ENCODE measurements at places on chromosomes 2 and 18.

GRCh38 chr2:85327160-85327821, 498 bp downstream of the TGOLN2 start:
- DNase-seq = no peak

- DNase-seq = no peak
Measured at GRCh38 chr2:225156853-225157451, 114.7 kb upstream of the DOCK10 start.

DNA sequence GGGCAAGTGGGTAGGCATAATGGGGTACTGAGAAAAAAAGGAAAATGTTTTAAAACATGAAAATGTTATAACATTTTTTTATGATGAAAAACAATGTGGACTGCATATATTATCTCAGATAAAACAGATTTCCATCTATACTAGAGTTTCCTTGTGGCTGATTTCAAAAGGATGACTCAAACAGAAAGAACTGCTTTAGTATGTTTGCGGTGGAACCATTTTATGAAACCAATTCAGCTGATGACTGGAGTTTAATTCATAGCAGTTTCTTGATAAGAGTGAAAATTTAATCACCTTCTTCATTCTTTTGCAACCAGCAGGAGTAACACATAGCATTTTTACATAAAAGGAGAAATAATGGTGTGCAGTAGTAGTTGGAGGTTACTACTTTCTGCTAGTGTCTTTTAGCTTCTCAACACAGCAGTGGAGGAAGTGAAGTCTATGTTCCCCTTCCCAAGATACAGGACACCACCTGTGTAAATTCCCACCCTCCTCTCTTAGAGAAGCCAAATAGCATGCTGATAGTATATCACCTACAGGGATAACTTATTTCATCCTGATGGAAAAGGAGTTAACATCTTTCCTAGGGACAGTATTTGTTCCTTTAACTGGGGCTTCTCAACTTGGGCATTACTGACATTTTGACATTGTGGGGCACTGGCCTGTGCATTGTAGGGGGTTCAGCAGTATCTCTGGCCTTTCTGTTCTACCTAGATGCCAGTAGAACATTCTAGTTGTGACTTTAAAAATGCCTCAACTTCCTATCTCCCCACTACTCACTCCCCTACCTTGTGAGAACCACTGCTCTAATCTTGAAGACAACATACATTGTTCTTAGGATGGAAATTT, 29.9 kb downstream of the PELI1 start:
- DNase-seq = peak; percentile 23

DNA sequence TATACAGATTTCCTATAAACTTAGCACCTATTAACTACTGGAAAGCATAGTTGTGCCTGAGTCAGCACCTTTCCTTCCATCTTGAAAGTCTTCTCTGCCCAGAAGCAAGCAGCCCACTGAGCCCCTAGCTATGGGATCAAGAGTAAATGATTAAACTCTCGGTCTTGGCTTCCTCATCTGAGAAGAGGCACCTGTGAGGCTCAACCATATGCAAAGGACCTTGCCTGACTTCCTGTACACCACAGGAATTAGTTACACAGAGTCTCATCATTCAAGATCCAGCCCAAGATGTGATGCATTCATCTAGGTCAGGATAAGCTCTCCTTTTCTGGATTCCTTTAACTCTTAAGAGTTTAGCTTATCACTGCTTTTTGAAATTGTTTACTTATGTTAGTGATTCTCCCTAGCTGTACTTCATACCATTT, 96.0 kb downstream of the CDH2 start:
- no peak for DNase-seq

- no peak for DNase-seq
Measured at GRCh38 chr18:13126966-13127598, 91.5 kb upstream of the LDLRAD4 start.

DNA sequence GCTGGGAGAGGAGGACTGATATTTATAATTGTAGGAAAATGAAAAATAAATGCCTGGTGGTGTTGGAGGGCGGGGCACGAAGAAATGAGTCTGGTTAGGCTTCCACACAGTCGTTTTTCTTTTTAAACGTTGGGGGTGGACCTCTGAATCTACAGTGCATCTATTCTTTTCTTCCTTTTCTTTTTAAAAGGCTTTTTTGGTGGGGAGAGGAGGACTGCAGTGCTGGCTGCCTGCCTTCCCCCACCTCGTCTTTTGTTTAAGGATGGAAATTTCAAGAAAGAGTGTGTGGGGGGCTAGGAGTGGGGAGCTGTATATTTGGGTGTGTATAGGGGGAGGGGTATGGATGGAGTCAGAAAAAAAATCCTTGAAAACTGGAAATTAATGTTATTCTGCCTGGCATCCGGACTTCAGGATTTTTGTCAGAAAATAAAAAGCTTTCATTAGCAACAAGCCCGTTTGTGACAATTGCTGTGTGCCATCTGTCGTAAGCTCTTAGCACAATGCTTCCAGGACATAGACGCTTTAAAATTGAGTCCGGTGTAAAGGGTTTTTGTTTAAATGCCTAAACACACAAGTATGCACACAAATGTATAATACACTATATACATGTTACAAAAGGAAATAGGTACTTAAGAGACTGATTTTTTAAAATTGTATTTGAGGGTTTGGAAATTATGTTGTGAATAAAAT, 1.1 kb downstream of the MAP2 start:
- no peak for DNase-seq

GRCh38 chr18:10497206-10497749, 28.5 kb upstream of the NAPG start:
- DNase-seq = no peak

GRCh38 chr2:190535121-190535439, 558 bp upstream of the NEMP2 start:
- DNase-seq = no peak

GRCh38 chr2:99181624-99182000, 628 bp downstream of the MRPL30 start:
- DNase-seq = no peak

GRCh38 chr2:206635015-206635414, 7.3 kb upstream of the FAM237A start:
- DNase-seq = no peak

GRCh38 chr2:160934263-160934662, 226.0 kb upstream of the TANK start:
- DNase-seq = no peak

DNA sequence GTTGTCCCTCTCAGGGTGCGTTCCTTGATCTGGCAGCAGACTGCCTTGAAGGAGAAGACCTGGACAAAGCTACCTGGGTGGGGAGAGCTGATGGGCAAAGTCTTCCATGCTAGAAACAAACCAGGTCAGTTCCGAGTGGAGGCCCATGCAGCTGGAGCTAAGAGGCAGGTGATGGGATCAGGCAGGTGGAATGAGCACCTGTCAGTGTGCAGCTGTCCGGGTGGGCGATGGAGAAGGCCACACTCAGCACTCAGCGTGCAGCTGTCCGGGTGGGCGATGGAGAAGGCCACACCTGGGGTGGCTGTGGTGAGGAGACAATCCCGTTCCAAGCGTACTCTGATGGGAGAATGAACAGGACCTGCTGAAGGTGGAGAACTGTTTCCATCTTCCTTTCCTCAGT, 237.3 kb upstream of the MYT1L start:
- no peak for DNase-seq

- no peak for DNase-seq
Measured at GRCh38 chr2:172431993-172432392, 4.6 kb downstream of the ITGA6 start.

GRCh38 chr18:9366126-9366714, 31.6 kb downstream of the TWSG1 start:
- peak; percentile 40 for DNase-seq

GRCh38 chr2:287911-288757, at the start of gene ALKAL2:
Gene ALKAL2 (minus strand): TSS chr2:288091. CDS start chr2:287835, 256 bp downstream.
- no peak for DNase-seq

GRCh38 chr2:32946314-32947075, at the start of gene LTBP1:
Gene LTBP1 (plus strand): TSS chr2:32946953. CDS start chr2:32947325, 372 bp downstream.
- DNase-seq = peak; percentile 36

- DNase-seq = peak; percentile 58
Measured at GRCh38 chr2:176140513-176141317, 10.6 kb upstream of the HOXD4 start.

DNA sequence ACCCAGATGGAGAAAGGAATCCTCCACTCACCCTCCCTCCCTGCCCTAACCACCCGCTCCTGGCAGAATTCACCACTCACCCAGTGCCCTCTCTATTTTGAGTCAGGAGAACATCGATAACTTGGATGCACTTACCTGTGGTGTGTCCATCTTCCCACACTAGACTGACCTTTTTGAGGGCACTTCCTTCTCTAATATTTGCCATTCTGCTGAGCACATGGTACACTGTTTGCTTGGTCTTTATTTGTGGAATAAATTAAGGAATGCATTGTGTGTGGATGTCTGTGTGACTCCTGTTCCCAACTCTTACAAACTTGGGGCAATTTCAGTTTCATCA, 133.7 kb downstream of the ACKR3 start:
- DNase-seq = no peak

DNA sequence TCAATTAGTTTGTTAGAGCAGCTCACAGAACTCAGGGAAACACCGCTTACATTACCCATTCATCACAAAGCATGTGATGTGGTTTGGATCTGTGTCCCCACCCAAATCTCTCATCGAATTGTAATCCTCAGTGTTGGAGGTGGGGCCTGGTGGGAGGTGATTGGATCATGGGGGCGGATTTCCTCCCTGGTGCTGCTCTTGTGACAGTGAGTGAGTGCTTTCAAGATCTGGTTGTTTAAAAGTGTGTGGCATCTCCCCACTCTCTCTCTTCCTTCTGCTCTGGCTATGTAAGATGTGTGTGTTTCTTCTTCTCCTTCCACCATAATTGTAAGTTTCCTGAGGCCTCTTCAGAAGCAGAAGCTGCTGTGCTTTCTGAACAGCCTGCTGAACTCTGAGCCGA, 63.5 kb upstream of the AGPS start:
- DNase-seq = no peak

- no peak for DNase-seq
Measured at GRCh38 chr2:216275890-216276289, 96.4 kb downstream of the MARCHF4 start.

DNA sequence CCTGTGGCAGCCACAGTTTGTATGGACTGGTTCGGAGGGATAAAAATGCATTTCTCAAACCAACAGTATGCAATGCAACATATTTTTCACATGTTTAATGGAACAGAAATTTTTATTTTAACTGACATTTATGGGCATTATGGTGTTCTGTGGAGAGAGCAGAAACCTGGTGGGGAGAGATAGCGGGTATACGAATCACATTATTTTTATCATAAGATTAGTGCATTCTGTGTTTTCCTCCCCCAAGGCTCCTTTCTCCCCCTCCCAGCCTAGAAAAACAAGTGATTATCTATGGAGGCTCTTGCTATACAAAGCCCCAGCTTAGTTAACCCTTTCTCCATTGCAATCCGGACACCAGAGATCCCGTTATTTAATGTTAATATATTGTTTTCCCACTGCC, 289.8 kb upstream of the PIK3C3 start:
- no peak for DNase-seq

DNA sequence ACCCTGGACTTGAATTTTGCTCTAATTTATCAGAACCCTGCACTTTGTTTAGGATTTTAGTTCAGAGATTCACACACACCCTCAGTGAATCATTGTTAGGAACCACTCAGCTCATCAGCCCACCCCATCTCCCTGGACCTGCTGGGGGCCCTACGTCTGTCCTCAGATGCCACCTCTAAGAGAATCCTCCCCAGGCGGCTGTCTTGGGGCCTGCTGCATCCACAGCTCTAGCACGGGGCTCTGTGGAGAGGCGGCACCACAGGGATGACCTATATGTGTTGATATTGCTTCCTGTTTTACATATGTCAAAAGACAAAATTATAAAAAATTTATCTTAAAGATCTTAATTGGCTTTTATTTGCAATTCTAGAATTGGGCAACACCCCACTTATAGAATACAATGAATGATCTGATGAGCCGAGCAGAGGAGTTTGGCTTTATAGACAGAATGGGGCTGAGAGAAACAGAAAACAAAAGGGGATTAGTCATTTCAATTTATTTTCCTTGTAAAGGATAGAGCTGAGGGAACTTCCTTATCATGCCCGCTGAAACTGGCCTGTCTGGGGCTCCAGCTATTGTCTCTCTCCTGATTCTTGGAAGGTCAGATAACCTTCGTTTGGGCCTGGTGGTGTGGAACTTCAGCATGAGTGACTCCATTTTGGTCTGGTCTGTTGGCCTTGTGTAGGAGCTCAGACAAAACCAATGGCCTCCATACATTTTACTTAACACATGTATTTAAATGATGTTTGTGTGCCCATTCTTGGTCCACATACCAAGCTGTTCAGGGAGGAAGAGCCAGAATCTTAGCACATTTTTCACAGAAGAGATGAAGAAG, 1.4 kb downstream of the MYO7B start:
- DNase-seq = no peak

- no peak for DNase-seq
Measured at GRCh38 chr2:224014336-224014735, 24.8 kb downstream of the SERPINE2 start.

GRCh38 chr2:86140969-86141392, 34.9 kb downstream of the PTCD3 start:
- no peak for DNase-seq

DNA sequence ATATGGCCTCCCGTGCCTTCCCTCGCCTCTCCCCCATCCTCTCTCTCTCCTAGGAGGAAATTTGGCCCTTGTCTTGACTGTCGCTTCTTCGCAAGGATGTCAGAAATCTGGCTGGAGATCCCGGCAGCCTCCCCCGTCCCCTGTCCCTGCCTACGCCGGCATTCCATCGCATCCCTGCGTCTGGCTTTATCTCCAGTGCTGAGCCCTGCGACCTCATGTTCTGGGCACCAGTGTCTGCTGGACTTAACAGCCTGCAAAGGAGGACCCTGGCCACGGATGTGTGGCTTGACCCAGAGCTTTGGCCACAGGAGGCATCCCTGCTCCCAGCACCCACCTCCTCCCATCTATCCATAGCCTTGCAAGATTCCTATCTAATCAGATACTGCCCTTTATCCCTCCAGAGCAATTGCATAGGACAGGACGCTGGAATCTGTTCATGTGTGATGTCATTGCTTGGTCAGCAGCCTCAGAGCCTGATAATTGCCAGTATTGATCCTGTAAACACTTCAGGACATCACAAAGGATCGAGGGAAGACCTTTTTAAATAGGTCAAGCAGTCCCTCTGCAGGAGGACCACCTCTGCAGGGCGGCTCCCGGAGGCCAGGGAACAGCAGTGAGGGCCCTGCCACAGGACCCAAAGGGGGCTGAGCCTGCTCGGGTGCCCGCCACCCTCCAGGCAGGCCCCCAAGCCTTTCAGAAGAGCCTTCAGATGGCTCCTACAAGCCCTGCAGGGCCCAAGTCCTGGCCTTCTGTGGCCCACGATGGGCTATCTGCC, 168.2 kb downstream of the TWIST2 start:
- DNase-seq = no peak

DNA sequence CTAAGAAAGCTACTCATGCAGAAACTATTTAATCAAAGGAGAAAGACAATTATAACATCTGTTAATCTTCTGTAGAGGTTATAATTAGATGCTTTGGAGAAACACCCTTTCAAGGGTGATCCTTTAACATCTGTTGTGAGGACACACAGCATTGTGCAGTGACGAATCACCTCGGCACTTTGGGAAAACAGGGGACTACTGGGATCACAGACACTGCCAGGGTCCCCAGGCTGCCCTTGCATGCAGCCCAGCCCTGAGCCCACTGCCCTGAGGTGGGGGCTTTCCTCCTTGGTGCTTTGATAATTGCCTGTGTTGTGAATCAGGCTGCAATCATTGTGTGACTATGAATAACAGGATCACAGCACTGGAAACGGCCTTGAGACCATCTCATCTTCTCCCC, 10.6 kb downstream of the NCKAP5 start:
- no peak for DNase-seq
